Uterus (tissue), 4 donors: ENCODE measurements at places on chromosomes 11 and 22. TPM values are rescaled to one million over a fixed set of nuclear protein-coding genes. Genes with fewer than 3 reads are reported as not detected.
A peak's percentile ranks its signal among the peaks of the same experiment; 100 is the strongest.

DNA sequence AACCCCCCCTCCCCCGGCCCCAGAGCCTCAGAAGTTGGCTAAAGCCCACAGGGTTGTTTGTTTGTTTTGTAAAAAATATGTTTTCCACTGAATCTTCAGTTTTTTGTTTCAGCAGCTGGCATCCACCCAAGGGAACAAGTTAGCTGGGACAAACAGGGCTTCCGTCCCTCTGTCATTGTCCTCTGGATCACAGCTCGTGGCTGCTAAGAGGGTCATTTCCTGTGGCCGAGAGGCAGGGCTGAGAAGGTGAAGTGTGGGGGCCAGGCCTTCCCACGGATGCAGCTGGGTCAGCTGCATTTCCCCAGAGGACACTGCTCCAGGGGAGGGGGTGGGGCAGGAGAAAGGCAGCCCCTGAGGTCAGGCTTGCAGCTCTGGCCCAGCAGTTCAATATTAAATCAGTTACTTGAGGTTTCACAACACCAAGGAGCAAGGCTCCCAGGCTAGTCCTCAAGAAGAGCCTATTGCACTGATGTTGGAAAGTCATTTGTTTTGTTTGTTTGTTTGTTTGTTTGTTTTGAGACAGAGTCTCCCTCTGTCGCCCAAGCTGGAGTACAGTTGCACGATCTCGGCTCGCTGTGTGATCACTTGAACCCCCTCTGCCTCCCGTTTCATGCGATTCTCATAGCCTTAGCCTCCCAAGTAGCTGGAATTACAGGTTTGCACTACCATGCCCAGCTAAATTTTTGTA lies 34.4 kb upstream of the SMTN start:
- DNase-seq: peak; percentile 83

DNA sequence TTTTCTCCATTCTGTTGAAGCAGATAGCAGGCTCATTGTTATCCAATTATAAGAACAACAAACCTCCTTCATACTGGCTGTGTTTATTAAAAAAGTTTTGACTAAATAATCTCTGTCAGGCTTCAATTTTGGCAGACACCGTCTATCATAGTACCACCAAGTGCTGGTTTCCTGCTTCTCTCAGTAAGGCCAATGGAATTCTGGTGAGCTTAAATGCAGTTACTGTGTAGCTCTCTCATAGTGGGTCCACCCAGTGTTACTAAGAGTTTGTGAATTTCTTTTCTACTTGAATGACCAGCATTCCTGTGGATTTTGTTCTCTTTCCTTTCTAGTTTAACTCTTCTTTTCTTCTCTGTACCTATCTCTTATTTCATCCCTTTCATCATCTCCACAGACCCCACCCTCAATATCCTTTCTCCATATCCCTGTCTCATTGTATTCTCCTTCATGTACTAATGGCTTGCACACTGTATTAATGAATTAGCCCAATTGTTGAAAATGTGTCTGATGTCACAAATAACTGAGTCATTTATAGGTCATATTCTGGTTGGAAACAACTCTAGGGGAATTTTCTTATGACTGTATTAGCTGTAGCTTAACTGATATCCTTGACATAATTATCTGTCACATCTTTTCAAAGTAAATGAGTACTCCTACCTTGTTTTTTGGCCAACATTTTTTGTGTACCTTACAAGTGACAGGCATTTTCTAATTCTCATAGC lies 372.1 kb downstream of the FAT3 start:
- no peak for DNase-seq

PATE2 gene
- not detected for total RNA-seq

DNA sequence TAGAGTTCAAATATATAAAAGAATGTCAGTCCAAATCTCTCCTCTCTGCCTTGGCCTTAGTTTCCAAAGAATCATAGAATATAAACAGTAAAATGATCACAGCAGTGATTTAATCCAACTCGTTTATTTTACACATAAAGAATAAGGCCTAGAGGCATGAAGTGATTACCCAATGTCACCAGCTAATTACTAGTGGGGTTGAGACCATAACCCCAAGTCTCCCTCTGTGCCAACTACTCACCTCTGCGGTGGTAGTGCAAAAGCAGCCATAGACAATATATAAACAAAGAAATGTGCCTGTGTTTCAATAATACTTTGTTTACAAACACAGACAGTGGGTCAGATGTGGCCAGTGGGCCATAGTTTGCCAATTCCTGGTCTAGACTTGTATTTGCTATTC lies 96.6 kb upstream of the FAT3 start:
- no peak for DNase-seq

- no peak for DNase-seq
Measured at GRCh38 chr22:44353041-44353440, 40.3 kb upstream of the SHISAL1 start.

SIRT3 gene
- total RNA-seq: 1.5 TPM

CRYBA4 gene
- not detected for total RNA-seq

GRCh38 chr22:22849640-22850610 lies 37.7 kb upstream of the IGLL5 start:
- no peak for DNase-seq

MMP7 gene
- 40.5 TPM for total RNA-seq

DNA sequence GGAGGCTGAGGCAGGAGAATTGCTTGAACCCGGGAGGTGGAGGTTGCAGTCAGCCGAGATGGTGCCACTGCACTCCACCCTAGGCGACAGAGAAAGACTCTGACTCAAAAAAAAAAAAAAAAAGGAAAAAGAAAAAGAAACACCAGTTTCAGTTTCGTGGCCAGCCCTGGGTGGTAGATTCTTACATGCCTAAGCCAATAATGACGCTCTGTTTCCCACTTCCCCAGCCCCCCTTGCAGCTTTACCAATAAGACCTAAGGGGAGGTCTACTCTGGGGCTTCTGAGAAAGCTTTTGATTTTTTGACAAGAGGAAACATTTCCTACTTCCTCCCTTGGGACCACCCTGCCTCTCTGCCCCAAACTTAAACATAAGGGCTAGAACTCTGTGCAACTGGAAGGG lies 30.0 kb upstream of the PTPRJ start:
- no peak for DNase-seq

GRCh38 chr11:65642014-65642671 lies 4.2 kb downstream of the SIPA1 start:
- no peak for DNase-seq

NTM gene
- total RNA-seq: 5.7 TPM

TSPAN18 gene
- 117 TPM for total RNA-seq

- DNase-seq: no peak
Measured at GRCh38 chr11:128897826-128898225, 6.7 kb downstream of the KCNJ5 start.

- DNase-seq: no peak
Measured at GRCh38 chr22:41230401-41230785, 10.3 kb downstream of the CHADL start.

OR5B12 gene
- total RNA-seq: not detected

DNA sequence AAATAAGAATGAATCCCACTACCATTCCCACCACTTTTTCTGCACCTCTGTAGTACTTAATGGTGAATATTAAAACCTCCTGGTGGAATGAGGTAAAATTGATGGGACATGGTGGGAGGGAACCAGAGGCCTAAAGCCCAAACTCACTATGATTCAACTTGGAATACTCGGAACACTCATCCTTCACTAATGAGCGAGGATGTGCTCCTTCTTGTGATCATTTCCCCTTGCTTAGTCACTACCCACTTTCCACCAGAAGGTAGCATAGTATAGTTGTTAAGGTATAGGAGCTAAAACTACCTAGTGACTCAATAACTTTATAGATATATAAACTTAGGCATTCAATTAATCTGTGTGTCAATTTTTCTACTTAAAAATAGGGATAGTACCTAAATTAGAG lies 728.9 kb downstream of the OPCML start:
- DNase-seq: no peak

GRCh38 chr22:48103126-48103875 lies 1340.9 kb downstream of the TBC1D22A start:
- no peak for DNase-seq

GRCh38 chr11:20114588-20114987 lies 45.7 kb downstream of the DBX1 start:
- no peak for DNase-seq

- no peak for DNase-seq
Measured at GRCh38 chr22:45320357-45320976, 10.7 kb downstream of the FAM118A start.
